ENCODE measurements at places on chromosomes 12 and 14.

DNA sequence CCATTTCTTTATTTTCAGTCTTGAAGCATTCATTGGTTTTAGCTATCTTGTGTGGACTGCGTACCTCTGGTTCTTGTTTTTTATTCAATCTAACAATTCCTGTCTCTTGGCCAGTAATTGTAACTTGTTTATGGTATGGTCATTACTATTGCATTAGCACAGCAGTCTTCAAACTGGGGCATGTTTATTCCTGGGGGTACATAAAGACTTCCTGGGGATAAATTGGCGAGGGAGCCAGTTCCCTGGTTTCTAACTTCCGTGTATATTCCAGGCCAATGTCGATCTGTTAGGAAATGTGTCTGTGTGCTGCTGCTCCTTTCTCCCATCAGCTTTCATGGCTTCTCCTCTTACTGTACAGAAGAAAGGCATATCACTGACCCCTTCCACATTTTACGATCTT is 13.7 kb upstream of the EVL start:
- no peak for DNase-seq

DNA sequence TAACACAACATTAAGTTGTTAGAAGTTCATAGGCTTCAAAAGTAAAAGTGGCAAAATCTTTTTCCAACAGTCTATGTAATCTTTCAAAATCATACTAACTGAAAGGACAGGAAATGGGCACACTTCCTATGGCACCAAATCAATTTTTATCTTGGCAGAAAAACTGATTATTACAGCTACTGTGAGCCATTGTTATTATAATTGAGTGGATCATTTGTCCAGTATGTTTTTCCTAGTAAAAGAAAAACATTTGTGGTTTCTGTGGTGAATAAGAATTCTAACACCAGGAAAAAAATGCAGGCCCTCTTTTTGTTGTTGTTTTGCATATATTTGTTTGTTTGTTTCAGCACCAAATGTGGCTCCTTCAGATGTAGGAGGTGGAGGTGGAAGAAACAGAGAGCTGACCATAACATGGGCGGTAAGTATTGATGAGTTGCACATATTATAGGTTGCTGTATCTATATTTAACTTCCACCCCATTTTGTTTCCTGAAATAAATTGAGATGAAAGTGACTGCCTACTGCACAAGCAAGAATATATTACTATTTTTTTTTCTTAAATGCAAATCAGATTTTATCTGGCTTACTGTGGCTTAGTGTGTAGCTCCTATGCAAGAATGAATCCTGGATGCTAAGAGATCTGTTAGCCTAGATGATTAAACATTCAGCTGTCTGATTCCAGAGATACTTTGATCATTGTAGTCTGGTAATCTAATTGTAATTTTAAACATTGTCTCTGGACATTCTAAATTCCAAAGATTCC is 174.1 kb upstream of the PDZRN4 start:
- no peak for DNase-seq

GRCh38 chr12:4763549-4763948 is 43.3 kb downstream of the GALNT8 start:
- DNase-seq = no peak

GRCh38 chr14:105049753-105050550 is 15.3 kb downstream of the GPR132 start:
- no peak for DNase-seq

DNA sequence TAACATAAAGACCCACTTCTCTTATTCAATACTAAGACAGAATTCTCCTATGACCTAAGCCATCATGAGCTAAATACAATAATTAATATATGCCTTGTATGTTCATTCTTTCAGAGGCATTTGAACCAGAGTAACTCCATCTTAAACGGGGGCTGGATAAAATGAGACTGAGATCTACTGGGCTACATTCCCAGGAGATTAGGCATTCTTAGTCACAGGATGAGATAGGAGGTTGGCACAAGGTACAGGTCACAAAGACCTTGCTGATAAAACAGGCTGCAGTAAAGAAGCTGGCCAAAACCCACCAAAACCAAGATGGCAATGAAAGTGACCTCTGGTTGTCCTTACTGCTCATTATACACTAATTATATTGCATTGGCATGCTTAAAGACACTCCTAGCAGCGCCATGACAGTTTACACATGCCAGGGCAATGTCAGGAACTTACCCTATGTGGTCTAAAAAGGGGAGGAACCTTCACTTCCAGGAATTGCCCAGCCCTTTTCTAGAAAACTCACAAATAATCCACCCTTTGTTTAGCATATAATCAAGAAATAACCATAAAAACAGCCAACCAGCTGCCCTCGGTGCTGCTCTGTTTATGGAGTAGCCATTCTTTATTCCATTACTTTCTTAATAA is 260.7 kb downstream of the SSPN start:
- DNase-seq = no peak

DNA sequence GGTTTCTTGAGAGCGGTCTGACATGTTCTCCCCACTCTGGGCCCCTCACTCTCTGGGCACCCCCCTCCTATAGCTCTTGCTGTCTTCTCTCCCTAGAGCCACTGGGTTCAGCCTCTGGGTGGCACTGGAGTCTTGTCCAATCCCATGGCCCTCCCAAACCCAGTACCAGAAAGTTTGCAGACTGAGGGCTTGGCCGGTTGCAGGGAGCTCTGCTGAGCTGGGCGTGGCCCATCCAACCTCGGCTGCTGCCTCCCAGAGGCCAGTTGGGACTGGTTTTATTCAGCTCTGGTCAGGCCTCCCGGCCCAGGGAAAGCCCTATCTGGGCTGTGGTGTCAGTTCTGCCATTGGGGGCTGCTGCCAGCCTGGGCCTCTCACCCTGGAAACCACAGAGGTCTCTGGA is 37.9 kb downstream of the ISCA2 start:
- no peak for DNase-seq

- no peak for DNase-seq
These were observed 2.8 kb downstream of the MBIP start for GRCh38 chr14:36317650-36318049.

DNA sequence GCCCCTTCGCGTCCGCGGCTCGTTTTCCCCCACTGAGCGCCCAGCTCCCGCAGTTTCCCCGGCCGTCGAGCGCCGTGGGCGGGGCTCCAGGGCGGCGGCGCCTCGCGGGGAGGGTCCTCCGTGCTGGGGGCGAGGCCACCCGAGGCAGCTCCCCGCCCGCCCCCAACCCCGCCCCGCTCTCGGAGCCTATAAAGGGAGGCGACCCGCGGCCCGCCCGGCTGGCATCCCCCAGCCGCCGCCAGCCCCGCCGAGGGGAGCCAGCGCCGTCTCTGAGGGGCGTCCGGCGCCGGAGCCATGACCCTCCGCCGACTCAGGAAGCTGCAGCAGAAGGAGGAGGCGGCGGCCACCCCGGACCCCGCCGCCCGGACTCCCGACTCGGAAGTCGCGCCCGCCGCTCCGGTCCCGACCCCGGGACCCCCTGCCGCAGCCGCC is at the start of gene TAMALIN:
TSS of gene TAMALIN (plus strand) at position 221 of the 432 bp plus-strand sequence. CDS start at position 295, 74 bp downstream.
- peak; percentile 77 for DNase-seq

DNA sequence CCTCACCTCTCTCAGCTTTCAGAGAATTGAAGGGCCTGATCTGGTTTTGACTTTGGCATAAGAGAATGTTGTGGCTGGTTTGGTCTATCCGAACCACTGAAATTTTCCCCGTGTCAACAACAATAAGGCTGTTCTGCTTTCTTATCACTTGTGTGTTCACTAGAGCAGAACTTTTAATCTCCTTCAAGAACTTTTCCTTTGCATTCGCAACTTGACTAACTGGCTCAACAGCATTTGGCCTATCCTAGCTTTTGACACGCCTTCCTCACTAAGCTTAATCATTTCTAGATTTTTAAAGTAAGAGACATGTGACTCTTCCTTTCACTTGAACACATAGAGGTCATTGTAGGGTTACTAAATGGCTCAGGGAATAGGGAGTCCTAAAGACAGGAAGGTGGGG is 25.9 kb upstream of the EDDM3A start:
- DNase-seq = no peak

GRCh38 chr14:54338696-54339317 is 58.0 kb upstream of the CDKN3 start:
- no peak for DNase-seq

GRCh38 chr12:26374934-26375680 is 179.7 kb downstream of the SSPN start:
- DNase-seq = no peak

DNA sequence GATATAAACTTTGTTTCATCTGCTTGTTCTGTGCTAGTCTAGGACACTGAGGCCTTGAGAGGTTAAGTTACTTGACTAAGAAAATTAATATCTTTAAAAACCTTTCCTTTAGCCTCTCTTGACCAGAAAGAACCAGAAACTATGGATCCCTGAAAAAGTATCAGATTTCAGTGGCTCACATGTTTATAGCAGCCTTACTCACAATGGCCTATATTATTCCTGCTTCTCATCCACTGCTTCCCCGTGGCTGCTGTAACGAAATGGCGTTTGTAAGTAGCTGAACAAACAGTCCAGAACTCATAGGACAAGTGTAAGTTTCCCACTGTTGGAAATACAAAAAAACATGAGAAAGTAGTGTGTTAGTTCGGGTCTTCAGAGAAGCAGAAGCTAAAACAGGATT is 3.2 kb upstream of the PYGL start:
- no peak for DNase-seq

- no peak for DNase-seq
These were observed 223.4 kb upstream of the GARIN2 start for GRCh38 chr14:66965831-66966230.

DNA sequence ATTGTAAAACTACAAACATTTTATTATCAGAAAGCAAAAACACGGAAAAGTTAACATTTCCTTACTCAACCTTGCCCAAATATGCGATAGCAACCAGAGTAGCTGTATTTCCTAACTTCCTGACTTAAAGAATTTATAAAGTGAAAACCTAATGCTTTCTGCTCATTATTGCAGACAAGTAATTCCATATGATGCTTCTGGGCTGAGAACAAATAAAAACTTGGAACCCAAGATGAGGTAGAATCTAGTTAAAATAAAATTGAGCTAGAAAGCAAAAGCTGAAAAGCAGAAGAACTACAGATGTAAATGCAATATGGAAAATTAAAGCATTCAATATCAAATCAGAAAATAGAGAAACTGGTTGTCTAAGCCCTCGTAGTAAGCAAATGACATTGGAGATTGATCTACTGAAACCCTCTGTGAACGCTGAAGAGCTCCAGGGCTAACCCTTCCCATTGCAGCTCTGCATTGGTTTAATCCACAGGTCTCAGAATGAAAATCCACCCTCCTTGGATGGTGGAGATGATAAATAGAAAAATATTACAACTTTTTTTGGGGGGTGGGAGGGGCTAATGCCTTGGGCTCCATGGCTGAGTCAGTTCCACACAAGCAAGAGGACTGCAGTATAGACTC is 40.7 kb downstream of the CORO1C start:
- DNase-seq = no peak

DNA sequence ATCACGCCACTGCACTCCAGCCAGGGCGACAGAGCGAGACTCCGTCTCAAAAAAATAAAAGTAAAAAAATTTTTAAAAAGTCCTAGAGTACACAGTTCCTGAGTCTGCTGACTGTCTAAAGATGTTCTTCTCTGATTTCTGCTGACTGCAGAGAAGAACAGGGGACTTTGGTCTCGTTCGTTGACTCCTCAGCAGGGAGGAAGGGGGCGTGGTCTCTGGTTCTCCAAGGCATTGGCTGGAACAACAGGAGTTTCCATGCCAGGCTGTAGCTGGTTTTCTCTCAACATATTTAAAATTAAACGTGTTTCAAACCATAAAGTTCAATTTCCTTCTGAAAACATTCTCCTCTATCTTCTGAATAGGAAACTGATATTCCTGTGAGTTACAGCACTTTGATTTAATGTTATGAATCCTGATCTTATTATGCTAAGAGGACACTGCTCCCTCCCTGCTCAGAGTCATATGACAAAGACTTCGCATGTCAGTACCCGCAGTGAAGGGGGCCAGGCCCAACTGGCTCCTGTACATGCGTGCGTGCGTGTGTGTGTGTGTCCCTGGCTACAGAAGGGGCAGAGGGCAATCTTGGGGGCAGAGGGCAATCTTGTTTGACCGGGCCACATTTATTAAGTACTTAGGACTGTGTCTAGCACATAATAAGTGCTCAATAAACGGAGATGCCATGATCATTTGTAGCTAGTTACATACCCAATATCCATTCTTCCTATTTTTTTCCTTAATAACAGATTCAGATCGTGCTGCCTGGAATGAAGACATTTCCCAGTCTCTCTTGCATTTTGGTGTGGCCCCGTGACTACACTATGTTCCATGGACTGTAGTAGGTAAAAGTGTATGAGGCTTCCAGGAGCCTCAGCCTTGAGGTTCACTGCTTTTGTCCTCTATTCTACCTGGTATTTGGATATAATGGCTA is 16.5 kb upstream of the HNF1A start:
- no peak for DNase-seq

DNA sequence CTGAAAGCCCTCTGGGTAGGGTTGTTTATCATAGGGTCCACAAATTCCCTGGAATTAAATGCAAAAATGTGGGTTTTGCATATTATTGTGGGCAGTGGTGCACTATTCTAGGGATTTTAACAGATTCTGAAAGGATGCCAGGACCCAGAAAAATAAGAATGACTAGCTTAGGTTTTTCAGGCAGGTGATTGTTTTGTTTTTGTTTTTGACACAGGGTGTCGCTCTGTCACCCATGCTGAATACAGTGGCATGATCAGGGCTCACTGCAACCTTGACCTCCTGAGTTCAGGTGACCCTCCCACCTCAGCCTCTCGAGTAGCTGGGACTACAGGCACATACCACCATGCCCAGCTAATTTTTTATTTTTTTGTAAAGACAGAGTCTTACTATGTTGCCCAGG is 19.2 kb downstream of the GALNT6 start:
- DNase-seq = no peak

DNA sequence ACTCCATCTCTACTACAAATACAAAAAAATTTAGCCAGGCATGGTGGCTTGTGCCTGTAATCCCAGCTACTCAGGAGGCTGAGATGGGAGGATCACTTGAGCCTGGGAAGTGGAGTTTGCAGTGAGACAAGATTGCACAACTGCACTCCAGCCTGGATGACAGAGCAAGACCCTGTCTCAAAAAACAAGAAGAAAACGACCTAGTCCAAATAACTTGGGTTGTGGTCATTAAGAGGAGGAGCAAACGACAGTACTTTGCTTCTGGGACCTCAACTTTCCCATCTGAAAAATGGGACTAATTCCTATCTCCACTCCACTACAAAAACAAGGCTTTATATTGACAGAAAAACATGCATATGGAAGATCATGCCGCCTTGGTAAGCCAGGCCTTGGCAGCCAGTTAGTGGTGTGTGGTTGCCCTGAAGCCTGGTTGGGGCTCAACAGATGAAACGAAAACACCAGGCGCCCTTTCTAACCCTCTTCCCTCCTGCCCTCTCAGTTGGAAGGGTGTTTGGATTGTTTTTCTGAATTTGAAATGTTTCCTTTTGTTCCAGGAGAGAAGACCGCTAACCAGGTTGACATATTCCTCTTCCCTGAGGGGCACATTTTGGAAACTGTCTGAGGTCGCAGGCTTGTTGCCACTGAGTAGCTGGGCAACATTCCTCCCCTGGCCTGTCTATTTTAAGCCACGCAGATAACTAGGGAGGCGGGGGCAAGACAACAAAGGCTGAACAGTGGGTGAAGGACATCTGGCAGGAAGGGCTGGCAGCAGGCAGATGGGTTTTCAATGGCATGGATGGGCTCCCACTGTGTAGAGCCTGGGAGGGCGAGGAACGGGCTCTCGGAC is 13.7 kb upstream of the VPS37B start:
- no peak for DNase-seq
